ENCODE measurements at places on chromosomes 7 and 10.
A peak's percentile ranks its signal among the peaks of the same experiment; 100 is the strongest.

DNA sequence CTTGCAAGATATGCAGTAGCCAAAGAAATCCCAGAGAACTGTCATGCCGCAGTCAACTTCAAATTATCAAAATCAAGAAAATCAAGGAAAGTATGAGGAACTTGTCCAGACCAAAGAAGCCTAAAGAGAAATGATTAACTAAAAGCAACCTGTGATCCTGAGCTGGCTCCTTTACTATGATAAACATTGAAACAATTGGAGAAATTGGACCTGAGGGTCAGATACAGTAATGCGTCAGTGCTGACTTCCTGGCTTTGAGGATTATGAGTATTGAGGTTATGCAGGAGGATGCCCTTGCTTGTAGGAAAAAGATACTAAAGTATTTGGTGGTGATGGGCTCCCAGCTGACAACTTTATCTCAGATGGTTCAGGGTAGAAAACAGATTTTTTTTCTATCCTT, 324.7 kb upstream of the AKR1E2 start:
- no peak for DNase-seq

GRCh38 chr7:112770051-112770450, 20.1 kb downstream of the TMEM168 start:
- DNase-seq = no peak

DNA sequence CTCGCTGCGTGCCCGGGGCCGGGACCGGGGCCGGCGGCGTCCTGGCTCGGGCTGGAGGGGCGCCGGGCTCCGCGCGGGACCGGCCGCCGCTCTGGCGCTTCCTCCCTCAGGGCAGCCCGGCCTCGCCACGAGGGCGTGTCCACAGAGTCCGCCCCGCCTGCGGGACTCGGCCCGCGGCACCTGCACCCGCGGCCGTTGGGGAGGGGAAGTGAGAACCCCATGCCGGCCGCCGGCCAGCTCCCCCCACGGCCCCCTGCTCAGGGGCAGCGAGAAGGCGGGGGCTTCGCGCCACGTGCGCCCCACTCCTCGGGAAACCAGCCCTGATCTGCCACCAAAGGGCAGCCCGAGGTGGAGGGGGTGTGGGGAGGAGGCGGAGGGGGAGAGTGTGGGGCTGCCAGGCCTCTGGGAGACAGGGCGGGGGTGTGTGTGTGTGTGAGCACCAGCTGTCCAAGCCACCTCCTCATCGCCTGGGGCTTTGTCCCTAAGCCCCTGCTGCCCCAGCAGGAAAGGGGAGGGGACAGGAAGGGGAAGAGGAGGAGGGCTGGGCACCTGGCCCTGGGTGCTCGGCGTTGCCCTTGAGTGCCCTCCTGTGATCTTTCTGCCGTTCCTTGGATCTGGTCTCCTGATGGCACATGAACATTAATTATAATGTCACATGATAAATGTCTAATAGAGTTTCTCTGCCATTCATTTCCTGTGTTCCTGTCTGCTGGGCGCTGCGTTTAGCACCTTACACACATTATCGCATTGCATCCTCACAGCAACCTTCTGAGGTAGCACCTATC, at the start of gene PIK3AP1:
PIK3AP1 (minus strand) TSS at position 93 of the 785 bp plus-strand sequence. CDS start 120 bp downstream, outside the sequence.
- peak; percentile 58 for DNase-seq

DNA sequence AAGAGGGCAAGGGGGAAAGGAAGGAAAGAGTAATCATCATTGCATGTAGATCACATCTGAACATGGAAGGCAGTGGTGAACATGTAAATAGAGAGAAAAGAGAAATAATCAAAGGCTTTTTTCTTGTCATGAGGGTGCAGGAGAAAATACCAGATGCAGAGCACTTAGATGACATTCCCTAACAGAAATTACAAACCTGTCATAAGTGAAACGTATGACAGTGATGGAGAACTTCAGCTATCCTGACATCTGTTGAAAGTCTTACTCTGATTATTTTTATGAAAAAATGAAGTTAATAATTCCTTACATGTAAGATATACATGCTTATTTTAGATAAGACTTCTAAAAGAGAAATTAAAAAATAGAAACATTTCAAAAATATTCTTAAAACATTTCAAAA, 54.7 kb downstream of the BRAF start:
- DNase-seq = no peak

DNA sequence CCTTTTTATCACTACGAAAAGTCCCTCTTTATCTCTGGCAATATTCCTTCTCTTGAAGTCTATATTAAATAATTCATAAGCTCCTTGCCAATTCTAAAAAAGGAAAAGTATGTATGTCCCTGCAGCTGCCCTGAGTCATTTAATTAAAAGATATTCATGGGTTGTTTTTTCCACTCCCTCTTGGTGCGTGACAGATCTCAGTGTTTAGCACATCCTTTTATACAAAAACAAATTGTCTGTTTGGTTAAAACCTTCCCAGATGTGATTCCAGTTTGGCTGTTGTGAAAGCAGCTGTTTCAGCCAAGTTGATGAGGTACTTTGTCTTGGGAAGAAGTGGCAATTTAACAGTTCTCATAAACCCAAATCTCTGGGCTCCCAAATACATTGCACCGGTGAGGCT, 33.8 kb upstream of the PRLHR start:
- no peak for DNase-seq

GRCh38 chr7:67857698-67858097, 861.1 kb downstream of the TYW1 start:
- DNase-seq = no peak

- no peak for DNase-seq
Observed at GRCh38 chr7:157670490-157671357, 333.9 kb downstream of the DNAJB6 start.

DNA sequence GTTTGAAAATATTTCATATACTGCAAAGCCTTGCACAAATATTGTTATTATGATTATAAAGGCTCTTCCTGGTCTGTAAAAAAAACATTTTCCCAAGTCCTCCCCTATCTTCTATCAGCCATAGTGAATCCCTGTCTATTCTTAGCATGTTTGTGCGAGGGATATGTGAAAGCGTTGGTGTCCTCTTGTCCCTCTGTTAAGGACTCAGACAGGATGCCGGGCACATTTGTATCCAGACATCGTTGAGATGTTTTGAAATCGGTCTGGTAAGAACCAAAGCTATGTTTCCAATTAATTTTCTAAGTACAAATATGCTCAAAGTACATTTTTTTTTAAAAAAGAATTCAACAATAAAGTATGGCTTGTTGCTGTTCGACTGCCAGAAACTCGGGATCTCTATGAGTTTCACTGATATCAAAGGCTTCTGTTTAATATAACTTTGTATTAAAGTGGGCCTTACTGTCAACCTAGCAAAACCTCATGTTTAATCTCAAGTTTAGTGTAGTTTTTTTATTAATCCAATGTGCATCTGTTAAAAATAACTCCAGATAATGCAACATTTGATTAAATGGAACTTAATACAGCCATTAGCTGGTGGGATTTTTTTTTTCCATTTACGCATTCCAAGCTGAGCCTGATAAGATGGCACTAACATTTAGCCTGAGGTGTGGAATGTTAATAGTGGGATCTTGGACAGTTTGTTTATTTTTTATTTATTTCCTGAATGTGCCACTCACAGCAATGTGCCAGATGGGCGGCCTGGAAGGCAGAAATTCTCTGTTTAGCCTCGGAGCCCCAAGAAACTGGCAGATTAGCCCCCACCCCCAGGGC, 754.3 kb downstream of the LRMDA start:
- no peak for DNase-seq

DNA sequence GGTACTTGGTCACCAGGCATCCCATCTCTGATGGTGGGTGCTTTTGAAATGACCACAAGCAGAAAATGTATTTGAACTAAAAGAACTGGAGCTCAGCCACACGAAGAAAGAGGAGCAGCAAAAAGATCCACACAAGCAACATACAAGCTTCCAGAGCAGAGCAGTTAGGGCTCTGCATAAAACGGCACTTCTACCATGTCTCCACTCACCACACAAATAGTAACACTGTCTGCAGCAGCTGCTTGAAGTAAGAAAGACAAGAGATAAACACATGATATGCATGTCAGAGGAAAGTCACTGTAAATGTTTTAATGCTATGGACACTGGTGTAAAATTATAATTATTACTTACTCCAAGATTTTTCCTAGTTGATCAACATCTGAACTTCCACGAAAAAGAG, 32.5 kb upstream of the FAM133B start:
- DNase-seq = no peak

DNA sequence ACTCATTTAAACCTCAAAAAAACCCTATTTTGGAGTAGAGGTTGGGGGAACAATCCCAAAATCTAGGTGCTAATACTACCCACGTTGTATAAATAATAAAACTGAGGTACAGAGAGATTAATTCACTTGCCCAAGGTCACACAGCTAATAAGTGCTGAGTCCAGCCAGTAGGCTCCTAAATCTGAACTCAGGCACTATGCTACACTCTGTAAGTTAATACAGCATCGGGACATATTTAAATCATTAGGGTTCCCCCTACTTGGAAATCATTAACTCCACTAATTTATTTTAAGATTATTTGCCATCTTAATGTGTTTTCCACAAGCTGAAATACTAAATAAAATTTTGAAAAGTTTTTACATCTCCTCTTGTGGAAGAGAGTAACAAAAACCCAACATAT, 24.2 kb downstream of the PIP4K2A start:
- no peak for DNase-seq

GRCh38 chr10:13928451-13928850, 341.7 kb downstream of the PRPF18 start:
- DNase-seq = no peak

DNA sequence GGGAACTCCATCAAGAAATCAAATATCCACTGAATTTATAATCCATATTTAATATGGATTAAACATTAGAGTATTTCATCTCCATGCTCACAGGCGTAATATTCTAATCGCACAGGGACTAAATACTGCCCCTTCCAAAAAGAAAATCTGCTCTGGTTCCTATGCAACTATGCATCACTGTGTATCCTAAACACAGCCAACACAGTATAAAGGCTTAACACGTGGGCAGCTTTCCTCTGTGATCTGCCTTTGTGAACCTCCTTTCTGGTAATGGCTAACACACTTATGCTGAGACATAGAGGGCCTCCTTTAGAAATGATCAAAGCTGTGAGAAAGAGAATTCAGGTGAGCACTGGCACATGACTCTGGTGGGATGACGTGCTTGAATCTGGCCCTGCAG, 110.2 kb downstream of the RAB11FIP2 start:
- DNase-seq = no peak

DNA sequence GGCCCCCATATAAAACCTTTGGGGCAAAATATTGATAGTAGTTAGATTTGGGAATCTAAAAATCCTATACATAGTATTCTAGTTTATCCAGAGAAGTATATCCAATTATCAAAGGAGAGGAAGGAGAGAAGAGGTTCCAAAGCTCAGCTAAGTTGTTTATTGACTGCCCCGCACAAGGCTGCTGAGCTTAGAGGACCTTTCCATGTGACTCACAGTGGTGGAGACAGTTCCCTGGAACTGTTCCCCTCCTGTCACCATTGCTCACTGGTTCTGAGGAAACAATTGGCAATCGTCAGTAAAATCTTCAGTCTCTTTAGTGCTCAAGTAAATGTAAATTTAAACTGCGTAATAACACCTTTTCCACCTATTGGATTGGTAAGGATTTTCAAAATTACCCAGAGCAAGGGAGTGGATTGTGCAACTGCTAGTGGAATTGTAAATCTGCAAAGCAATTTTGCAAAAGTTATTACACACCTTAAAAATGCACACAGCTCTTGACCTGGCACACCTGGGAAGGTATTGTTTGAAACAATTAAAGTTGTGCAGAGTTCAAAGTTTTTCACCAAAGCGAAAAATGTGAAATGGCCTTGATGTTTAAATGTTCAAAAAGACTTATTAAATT, 63.1 kb downstream of the EEPD1 start:
- no peak for DNase-seq

DNA sequence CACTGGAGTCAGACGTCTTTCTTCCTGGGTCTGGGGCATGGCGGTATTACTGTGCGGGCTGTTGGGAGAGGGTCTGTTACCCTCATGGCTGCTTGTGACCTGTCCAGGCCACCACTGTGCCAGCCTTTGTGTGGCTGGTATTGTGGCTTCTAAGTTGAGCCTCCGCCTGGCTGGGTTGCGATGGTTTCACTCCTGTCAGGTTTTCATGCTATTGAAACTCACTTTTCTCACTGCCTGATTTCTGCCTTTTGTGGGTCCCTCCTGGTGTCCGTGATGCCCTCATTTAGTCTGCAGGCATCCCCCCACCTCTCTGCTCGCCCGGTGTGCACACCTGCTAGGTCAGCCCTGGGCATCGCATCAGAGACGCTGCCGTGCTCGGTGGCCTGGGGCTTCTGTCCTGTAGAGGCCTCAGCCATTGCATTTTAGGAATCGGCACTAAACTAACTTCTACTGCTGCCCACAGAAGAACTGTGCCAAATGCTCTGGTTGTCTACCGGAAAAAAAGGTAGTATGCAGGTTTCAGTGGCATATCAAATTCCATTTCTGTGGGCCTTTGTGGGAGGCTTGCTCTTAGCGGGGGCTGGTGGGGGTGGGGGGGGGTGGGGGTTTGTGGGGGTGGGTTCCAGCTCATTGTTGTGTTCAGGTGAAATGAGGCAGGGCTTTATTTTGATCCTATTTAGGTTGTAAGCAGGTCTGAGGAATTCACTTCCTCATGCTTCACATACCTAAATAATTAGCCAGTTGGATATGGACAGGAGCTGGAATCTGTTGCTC, 64.3 kb downstream of the MGMT start:
- no peak for DNase-seq

DNA sequence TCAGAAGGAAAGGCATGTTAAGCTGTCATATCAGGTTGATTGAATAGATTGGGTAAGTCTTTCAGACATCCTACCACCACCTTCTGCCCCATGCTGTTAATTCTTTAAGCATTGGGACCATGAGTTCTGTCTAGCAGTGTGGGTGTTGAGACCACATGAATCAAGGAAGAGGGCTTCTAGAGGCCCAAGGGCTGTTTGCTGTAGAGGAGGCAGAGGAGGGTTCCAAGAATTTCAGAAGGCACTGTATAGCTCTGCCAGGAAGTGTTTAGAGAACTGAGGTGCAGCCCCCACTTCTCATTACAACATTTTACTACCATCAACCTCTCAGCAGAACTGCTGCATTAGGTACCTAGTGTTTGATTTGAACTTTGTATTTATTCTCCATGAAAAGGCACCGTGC, 720.2 kb downstream of the AUTS2 start:
- no peak for DNase-seq

Data from activated T-cell treated with anti-CD3 and anti-CD28 coated beads, Interleukin-2, amount 50 U/mL, for 48 hours (primary cell).